T-helper 17 cell (primary cell): ENCODE measurements at places on chromosomes 6 and 20.

GRCh38 chr20:63447320-63447719 is 25.1 kb downstream of the KCNQ2 start:
- DNase-seq, result no peak

GRCh38 chr20:4451487-4452081 is 270.1 kb upstream of the PRND start:
- no peak for DNase-seq

DNA sequence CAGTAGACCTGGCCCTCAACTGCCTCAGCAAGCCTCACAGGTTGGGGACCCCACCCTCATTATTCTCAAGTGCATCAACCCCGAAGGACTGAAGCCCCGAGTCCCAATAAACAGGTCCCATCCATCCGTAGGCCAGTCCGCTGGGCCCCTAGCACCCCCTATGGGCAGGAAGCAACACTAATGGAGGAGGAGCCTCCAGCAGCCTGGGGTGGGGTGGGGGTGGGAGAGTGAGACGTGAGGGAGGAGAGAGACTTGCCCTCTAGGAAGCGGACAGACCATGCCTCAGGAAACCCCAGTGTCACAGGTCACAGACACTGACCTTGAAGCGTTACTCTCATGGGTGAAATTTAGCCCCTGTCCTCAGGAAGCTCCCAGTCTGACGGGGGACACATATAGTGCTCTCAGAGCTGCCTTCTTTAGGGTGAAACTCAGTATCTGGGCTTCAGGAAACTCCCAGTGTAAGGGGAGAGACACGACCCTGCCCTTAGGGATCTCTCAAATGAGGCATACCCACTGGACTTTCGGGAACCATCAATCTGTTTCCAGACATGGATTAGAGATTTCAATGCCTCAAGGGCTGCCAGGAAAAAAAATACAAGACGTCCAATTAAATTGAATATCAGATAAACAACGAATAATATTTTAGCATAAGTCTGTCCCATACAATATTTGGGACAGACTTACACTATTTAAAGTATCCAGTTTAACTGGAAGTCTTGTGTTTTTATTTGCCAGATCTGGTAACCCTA is 125.8 kb downstream of the MRPL14 start:
- no peak for DNase-seq

- DNase-seq, result no peak
Measured at GRCh38 chr20:18637224-18637623, 49.4 kb downstream of the DTD1 start.

DNA sequence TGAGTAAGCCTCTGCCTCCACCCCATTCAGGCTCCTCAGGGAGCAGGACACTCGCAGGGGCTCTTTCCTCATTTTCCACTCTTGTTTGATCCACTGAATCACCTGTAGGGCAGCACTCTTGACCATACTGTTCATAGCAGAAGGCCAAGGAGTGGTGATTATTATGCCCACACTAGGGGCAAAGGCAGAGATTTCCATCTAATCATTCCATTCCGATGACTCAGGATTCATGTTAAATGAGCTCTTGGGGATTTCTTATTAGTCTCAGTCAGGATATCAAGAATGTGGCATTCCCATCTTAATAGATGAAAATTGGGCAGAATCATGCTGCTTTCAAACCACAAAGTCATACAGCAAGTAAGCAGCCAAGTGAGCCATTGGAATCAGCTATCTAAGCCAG is 101.9 kb upstream of the MOCS1 start:
- no peak for DNase-seq

DNA sequence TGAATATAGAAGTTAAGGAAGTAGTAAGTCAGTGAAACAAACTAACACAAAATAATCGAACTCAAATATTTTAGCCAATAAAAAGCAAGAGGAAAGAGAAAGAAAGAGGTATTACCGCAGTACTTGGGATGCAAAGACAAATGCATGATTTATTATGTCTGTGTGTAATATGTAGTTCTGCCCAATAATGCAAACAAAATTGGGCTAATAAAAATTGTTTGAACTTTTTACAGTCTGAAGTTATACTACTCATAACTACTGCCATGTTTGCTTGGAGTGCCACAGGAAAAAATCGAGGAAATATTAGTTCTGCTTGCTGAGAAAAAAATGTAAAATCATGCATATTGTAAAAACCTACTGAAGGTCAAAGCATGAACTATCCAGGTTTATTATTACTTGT is 360.3 kb upstream of the KCNQ5 start:
- no peak for DNase-seq

GRCh38 chr6:161029195-161029809 is 37.7 kb downstream of the MAP3K4 start:
- no peak for DNase-seq

DNA sequence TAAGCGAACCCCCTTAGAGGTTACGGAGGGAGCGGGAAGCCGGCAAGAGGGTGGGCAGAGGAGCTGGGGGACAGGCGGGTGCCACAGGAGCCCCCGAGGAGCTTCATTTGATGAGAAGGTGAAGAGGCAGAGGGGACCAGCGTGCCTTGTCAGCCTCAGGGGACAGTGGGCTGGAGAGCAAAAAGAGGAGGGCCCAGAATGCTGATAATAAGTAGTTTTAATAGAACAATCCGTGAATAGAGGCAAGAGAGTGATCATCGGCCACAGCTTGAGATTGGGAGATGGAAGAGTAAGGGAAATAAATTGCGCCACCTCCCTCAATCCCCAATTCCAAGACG is 1.3 kb downstream of the COL19A1 start:
- no peak for DNase-seq
